K562 (cell line): ENCODE measurements at places on chromosomes 12 and 14.

DNA sequence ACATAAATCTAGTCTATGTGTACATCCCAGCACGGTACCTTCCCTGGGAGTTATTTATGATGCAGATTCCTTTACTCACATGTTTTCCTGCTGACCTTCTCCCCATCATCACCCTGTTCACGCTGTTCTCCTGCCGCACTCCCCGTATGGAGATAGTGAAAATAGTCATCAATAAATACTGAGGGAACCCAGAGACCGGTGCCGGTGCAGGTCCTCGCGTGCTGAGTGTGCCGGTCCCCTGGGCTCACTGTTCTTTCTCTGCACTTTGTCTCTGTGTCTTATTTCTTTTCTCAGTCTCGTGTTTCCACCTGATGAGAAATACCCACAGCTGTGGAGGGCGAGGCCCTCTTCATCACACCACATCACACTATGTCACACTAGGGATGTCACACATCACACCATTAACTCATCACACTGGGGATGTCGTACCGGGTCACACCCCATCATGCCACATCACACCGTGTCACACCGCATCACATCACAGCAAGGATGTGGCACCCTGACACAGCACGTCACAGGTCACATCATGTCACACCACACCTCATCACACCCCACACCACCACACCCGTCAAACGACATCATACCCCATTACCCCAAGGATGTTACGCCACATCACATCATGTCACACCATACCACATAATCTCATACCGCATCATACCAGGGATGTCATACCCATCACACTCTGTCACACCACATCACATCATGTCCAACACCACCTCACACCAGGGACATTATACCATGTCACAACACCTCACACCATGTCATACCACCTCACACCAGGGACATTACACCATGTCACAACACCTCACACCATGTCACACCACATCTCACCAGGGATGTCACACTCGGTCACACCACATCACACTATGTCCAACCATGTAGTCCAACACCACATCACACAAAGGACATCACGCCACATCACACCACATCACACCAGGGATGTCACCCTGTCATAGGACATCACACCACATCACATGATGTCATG is 207.0 kb downstream of the TMEM121 start:
- no peak for DNase-seq

DNA sequence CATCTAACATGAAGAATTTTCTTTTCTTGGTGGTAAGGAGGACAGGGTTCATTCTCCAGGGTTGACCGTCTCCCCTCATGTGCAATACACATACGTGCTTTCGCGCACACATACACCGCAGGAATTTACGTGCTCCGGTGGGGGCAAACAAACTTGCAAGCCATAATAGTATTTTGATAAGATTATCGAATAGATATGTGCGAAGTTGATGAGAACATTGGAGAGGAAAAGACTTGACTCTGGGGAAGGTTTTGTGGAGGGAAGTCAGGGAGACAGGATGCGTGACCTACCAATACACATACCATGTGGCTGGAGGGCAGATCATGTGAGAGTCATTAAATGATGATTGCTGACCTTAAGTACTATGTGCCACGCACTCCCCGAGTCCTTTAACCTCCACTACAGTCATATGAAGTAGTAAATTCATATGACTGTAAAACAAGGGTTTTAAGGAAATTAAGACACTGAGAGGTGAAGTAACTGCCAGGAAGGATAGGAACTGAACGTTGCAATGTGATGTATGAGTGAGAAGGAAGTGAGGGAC is 921 bp downstream of the RAD51B start:
- DNase-seq: peak; percentile 10

- DNase-seq: no peak
Measured at GRCh38 chr12:39464976-39465695, 22.2 kb upstream of the KIF21A start.

DNA sequence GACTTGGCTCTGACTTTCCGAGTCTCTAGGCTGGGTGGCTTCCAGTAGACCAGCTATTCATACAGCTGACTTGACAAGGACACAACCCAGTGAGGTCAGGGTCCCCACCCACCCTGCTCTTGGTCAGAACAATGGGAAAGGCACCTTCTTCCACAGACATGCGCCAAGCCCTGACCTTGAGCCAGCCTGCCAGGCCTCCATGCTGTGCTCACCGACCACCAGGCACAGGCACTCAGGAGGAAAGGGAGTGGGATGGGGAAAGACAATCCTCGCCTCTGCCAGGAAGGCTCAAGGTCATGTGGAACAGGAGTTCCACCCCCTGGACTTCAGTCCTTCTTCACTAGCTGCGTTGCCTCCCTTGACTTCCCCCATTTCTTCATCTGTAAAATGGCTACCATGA is 31.4 kb downstream of the GALNT16 start:
- DNase-seq: no peak

DNA sequence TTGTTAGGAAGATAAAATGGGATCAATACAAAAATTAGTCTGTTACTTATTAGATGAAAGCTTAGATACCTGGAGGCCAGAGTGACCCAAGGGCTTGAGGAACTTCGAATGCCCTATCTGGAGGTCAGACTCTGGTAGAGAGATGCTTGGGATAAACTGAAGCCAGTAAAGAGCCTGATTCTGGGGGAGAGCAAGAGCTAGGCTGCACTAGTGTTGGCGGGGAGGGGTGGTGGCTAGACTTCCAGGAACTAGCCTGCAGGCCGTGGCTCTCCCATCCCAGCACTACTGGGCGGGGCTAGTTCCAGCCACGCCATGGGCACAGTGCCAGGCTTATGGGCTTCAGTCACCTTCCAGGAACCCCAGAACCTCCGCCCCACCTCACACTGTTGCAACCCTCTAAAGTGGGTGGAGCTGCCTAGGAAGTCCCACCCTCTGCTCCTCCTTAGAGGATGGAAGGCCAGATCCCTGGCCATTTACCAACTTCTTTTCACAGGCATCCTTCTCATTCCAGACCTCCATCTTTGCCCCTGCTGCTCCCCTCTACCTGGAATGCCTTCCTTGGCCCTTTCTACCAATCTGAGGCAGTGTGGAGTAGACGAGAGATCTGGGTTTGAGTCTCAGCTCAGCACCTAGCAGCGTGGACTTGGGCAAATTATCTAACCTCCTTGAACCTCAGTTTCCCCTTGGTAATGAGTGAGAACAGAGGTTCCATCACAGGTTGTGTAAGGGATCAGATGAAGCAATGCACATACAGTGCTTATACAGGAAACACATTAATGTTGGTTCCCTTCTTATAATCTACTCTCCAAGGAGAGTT is 6.3 kb upstream of the NFE2 start:
- DNase-seq: peak; percentile 90

DNA sequence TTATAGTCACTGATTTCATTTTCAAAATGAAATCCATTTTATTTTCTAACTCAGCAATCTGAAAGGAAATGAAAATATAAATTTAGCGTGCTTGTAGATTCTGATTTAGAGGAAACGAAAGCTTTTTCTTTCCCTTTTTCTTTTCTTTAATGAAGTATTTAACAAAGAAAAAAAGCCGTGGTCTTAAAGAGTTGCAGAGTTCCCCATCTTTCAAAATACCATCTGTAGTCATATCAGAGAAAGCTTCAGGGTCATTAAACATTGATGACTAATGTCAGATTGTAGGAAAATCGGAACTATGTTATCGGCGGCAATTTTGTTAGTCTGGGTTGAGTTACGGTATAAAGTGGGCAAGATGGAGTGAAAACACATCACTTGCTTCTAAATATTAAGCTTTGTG is 32.3 kb downstream of the DRAM1 start:
- no peak for DNase-seq

GRCh38 chr14:68458840-68459469 is 333.9 kb downstream of the ZFP36L1 start:
- no peak for DNase-seq

DNA sequence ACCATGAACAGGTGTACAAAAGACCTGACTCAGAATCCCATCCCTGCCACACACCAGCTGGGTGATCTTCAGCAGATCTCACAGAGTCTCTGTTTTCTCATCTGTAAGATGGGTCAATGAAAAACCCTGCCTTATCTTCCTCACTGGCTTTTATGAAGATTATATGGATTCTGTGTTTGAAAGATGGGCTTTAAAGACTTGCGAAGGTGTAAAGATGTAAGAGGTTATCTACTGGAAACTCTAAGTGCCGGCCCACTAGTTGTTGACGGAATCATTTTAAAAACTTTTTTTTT is 15.3 kb upstream of the ANKRD33 start:
- DNase-seq: no peak

DNA sequence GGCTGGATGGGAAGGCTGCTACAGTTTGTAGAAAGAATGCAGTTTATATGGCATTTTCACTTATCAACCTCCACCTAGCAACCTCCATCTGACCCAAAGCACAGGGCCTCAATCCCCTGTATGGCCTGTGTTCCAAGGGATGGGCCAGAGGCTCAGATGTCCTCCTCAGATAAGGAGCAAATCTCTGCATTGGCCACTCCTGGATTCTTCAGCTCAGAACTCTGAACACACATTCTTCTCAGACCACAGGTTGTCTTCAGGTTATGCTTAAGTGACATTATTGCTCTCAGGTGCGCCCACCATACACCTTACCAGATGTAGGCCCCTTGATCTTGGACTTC is 47.9 kb upstream of the JDP2 start:
- DNase-seq: no peak

DNA sequence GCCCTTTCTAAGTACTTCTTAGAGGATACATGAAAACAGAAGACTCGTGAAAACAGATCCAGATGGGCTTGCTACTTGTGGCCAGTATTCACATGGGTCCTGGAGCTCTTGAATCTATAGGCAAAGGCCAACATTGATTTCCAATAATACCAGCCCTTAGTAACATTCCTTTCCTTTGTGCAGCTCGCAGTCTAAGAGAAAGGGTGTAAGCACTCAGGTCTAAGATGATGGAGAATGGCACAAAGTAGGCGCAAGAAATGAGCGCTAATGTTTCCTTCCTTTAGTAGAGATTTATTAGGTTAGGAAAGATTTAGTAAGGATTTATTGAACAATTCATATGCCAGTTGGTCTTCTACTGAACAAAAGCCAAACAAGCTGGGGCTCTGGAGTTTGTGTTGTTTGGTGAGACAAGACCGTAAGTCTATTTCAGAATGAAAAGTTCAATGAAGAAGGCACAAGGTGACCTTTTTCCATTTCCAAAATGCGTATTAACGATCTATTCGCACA is 525 bp downstream of the RNU6-8 start:
- DNase-seq: no peak

DNA sequence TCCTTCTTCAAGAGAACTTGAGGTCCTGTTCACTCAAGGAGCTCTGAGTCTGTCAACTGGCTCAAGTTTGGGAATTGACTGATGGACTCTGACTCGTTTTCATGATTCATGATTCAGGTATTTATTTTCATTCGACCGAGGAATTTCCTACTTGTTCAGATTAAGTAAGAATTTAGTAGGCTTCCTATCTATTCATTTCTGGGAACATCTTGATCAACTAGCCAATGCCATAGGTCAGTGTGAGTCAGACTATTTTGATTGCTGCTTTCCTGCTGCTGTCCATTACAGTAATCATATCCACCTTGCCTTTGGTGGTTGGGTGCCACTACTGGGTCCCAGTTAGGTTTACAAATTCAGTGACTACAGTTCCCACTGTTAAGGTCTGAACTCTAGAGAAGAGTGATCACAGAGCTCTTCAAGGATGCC is 6.1 kb downstream of the FAM186A start:
- DNase-seq: no peak

- no peak for DNase-seq
Measured at GRCh38 chr12:76444408-76444984, 96.3 kb upstream of the BBS10 start.

- DNase-seq: no peak
Measured at GRCh38 chr12:85130646-85131045, 94.5 kb downstream of the LRRIQ1 start.

- DNase-seq: no peak
Measured at GRCh38 chr12:71981149-71981548, 42.5 kb downstream of the TPH2 start.

GRCh38 chr12:113232840-113233585 is 11.7 kb downstream of the TPCN1 start:
- DNase-seq: no peak

DNA sequence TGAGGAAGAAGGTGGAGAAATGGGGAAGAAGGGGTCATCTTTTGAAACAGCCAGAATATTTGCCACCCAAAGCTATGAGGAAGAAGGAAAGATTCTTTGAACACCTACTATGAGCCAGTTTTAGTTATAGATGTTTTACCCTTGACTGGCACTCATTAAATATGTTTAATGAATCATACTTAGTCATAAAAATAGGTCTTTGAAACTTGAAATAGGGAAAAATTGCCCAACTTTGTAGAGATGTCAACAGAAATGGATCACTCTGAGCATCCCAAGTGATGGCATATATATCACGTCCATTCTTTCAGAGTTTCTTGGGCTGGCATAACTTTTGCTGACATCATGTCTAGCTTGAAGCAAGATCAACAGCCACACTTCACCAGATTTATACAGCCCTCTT is 263.5 kb downstream of the RPAP3 start:
- no peak for DNase-seq

GRCh38 chr14:99649219-99649618 is 4.3 kb downstream of the HHIPL1 start:
- no peak for DNase-seq

GRCh38 chr12:7009512-7009911 is 8.8 kb downstream of the LPCAT3 start:
- DNase-seq: no peak

DNA sequence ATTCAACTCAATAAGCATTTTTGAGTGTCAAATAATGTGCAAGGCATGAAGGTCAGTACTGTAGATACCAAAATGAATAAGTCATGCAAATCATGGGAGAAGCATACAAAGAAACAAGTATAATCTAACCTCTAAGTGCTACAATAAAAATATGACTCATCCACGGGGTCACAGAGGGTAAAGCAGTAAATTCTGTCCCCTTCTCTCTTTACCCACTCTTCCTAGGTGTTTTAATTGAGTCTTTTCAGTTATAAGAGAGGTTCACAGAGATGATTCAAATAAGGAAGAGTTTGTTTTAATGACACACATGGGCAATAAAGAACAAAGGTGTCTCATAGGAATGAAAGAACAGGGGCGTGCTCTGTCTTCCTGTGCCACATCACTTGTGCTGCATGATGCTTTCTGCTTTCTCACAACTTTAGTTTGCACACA is 71.5 kb upstream of the DAAM1 start:
- DNase-seq: no peak

DNA sequence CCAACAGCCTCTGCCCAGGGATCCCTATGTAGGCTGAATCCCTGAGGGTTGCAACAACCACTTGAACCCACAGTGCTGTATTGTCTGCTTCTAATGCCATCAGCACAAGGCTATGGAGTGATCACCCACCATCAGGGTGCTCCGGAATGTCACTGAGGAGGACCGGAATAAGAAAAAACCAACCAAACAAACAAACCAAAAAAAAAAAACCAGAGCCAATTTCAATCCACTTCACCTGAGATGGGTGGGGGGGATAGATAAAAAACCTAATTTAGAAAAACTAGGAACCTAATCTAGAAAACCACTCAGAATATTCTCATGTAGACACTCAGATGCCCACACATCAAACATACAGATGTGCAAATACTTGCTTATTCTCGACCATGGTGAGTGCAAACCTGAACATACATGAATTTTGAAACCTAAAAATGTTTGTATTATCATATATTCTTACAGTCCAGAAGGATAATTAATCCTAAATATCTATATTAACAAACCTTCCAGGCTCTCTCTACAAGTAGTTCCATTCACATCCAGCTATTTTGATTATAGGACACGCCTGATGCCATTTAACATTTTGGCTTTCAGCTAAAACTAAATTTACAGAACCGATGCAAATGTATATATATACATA is 3.7 kb downstream of the TBX5 start:
- no peak for DNase-seq

GRCh38 chr14:23009939-23010726 is at the start of gene C14orf93:
TSS of gene C14orf93 (minus strand) at chr14:23010143. CDS start at chr14:22999023, 11,120 bp downstream.
- DNase-seq: peak; percentile 93
